ENCODE measurements at places on chromosomes 3 and 15.

- no peak for DNase-seq
These were observed 41.1 kb upstream of the TIPARP start for GRCh38 chr3:156633335-156633734.

- peak; percentile 27 for DNase-seq
These were observed 64.6 kb downstream of the EFL1 start for GRCh38 chr15:82197733-82198594.

- DNase-seq = no peak
These were observed 378.9 kb upstream of the ALCAM start for GRCh38 chr3:104987859-104988258.

DNA sequence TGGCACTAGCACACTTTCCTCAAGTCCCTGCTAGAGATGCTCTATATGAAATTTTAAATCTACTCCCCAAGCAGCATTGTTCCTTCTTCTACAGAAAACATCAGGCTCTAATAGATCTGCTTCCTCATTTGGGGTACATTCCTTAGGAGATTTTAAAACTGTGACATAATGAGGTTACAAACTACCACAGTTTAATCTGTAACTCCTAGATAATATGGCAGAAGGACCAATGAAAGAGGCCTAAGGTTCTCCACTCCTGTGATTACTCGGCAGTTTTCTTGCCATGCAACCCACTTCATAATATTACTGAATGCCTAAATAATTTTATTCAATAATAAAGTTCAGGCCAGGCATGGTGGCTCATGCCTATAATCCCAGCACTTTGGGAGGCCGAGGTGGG, 16.1 kb downstream of the ZNF106 start:
- DNase-seq = no peak

DNA sequence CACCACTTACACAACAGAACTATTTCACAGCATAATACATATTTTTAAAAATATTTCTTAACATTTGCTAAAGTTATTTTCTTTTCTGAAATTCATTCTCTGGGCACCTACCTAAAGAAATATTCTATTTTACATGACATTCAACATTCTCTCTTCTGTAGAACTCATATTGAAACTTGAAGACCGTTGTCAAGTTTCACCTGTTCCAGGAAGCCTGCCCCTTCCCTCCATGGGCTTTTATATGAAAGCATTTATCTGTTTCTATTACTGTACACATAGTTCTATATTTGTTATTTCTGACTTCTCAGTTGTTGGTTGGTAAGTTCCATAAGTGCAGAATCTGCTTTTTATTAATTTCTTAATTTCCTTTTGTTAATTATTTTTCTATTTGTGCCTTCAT, 204.3 kb upstream of the ALCAM start:
- no peak for DNase-seq

DNA sequence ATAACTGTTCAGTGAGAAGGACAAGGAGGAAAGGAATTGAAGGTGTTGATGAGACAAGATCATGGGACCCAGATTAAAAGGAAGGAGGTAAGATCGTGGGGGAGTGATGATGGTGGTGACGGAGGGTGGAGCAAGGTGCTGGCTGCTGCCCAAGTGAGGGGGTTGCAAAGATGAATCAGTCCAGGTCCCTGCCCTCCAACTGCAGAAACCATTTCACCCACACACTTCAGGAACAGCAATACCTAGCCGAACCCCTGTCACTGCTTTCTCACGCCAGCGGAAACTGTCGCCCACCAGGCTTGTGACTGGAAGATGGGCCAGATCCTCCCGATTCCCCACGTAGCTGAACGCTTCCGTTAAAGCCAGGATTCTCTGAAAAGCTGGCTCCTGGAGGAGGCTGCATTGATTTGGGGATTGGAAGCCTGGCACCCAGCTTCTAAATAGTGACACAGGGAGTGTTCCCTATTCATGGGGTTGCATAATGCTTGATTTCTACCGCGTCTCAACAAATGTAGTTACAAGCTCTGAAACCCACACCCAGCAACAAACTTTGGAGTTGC, 3.2 kb upstream of the LSG1 start:
- no peak for DNase-seq

DNA sequence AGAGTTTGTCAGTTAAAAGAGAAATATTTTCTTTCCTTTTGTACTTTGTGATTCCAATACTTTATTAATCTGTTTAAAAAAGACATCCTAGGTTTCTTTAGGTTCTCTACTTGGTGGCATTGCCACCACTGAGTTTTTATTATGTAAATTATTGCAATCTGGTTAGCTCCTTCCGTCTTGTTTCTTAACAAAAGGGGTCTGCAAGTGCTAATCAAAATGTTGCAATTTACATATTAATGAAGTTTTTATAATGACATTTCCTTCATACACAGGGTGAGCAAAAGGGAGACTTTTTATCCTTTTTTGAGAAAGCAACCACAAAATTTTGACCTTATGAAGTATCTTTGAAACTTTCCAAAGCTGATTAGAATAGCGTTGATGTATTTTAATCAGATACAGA, 1307.3 kb downstream of the ROBO2 start:
- no peak for DNase-seq

- no peak for DNase-seq
These were observed 827.6 kb upstream of the CFAP20DC start for GRCh38 chr3:59877263-59878037.

DNA sequence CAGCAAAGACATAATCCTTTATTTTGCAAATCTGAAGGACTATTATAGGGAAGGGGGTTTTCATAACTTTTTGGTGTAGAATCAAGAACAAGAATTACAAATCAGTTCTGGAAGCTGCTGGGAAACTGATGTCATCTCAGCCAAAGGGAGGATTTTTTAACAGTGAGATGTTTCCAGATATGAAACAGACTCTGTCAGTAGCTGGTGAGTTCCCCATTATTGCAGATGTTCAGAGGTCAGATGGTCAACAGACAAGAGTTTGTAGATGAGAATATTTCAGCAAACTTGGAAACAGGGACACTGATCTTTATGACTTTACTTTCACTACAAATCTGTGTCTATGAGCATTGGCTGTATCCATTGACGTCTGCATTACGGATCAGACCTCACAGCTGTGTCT, 71.9 kb upstream of the LPP start:
- no peak for DNase-seq

GRCh38 chr3:69368129-69368741, 17.7 kb downstream of the FRMD4B start:
- no peak for DNase-seq

GRCh38 chr15:59203008-59203407, 3.6 kb upstream of the LDHAL6B start:
- DNase-seq = no peak

DNA sequence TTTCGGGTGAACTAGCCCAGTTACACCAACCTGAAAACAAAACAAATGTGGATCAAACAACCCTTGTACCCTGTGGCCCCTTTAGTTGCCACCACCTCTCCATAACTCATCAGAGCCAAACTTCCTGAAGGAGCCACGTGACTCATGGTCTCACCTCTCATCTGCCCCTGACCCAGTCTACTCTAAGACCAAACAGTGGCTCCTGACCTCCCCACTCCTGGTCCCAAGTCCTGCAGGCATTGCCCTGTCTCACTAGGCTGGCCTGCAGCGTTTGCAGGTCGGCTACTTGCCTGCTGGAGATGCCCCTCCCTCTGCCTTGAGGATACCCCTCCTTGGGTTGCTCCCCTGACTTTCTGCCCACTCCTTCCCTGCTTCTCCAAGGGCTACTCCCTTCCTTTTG, 23.1 kb downstream of the SLC6A11 start:
- DNase-seq = no peak

GRCh38 chr3:131998027-131998426, 36.8 kb downstream of the CPNE4 start:
- DNase-seq = no peak

DNA sequence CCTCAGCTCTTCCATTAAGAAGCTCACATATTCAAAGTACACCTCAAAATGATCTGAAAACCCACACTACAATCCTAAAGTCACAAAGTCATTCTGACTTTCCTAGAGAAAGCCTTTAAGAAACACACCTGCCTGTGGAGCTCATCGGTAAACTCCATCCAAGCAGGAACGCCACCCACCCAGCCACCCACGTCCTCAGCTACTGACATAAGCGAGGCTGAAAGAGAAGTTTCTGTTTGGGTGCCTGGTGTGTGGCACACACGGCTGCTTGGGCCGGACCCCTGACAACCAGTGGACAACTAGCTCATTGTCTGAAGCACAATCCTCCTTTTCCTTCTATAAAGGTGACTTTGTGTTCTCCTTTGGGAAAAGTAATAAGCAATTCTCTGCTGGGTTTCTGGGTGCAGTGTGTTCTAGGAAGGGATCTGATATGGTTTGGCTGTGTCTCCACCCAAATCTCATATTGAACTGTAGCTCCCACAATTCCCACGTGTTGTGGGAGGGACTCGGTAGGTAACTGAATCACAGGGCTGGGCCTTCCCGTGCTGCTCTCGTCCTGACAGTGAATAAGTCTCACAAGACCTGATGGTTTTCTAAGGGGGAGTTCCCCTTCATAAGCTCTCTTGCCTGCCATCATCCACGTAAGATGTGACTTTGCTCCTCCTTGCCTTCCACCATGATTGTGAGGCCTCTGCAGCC, 26.1 kb downstream of the FAM174B start:
- no peak for DNase-seq

DNA sequence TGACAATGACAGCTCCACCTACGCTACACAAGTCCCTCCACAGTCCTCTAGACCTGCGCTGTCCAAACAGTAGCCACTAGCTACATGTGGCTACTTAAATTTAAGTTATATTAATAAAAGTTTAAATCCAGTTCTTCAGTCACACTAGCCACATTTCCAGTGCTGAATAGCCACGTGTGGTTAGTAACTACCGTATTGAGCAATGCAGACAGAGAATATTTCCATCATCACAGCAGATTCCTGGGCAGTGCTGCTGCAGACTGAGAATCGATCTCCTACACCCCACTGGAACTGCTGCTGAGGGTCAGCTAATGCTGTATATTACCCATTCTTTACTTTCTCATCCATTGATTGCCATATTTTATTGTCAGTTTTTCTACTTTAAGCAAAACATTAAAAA, 40.9 kb downstream of the HDC start:
- DNase-seq = no peak

DNA sequence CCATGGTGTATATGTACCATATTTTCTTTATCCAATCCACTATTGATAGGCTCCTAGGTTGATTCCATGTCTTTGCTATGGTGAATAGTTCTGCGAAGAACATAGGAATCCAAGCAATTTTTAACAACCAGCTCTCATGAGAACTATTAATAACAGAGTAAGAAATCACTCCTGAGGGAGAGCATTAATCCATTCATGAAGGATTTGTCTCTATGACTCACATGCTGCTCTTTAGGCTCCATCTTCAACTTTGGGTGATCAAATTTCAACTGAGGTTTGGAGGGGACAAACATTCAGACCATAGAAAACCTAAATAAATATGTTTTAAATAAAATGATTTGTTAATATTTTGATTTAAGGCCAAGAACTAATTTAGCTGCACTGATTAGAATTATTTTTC, 147.4 kb downstream of the NSUN3 start:
- DNase-seq = no peak

DNA sequence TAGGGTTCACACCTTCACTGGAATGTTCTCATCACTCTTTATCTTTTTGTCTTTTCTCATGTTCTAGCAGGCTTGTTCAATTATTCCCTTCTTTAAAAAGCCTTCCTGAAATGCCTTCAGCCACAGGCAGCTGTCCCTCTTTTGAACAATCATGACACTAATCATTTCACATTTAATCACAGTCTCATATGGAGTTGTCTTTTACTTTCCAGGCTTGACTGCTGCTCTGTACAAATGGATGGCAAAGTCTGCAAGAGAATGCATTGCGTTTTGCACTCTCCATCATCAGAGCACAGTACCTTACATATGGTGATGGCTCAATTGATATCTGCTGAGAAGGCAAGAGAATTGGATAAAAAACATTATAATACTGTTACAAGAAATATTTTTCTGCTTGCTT, 529.8 kb downstream of the DIPK2A start:
- no peak for DNase-seq

DNA sequence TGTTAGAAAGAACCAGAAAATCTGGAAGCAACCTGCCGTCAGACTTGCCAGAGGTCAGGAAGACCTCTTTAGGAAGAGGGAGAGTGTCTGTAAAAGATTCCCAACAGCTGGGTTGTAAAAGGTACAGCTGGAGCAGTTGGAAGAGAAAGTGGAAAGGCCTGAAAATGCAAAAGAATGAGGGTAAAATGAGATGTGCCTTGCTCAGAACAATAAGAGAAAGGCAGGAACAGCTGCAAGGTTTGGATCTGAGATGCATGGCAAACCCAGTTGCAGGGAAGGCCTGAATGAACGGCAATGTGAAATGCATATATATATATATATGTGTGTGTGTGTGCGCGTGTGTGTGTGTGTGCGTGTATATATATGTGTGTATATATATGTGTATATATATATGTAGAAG, 88.1 kb downstream of the ZIC1 start:
- DNase-seq = no peak

GRCh38 chr3:161093895-161094294, 11.3 kb downstream of the B3GALNT1 start:
- no peak for DNase-seq

- DNase-seq = no peak
These were observed 70.1 kb upstream of the RORA start for GRCh38 chr15:61299075-61299763.

DNA sequence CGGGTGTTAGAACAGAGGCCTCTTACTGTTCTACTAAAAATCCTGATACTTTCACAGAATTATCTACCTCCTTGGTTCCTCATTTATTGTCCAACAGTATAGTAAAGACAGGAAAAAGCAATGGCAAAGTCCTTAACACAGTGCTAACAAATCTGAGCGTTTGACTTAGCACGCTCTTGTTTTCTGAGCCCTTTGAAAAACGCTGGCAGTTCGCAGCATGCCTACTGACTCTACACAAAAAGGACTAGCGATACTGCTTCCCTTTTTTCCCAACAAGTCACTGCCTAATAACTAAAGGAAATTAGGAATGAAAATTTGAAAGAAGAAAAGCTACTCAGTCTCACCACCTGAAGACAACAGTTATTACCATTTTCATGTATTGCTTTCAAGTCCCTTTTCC, 34.8 kb upstream of the CEMIP start:
- DNase-seq = no peak

GRCh38 chr3:4748701-4749378, 230.4 kb upstream of the BHLHE40 start:
- no peak for DNase-seq

GRCh38 chr3:66344848-66345578, 124.2 kb downstream of the SLC25A26 start:
- no peak for DNase-seq

DNA sequence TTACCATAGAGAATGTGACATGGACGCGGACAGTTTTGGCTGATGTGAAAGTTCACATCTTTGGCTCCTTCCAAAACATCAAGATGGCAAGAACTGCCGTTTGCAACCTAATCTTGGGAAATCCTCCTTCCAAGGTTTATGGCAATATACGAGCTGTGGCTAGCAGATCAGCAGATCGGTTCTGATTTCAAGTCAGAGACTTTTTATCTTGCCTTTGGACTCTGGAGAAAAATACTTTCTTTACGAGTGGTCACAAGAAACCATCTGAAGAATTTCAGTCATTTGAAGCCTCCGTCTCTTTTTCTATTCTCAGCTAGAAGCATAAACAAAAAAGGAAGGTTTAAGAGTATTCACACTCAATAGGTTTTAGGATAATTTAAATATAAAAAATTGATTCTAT, 153.5 kb upstream of the MEIS2 start:
- no peak for DNase-seq

GRCh38 chr3:102443021-102443420, 8.2 kb downstream of the ZPLD1 start:
- DNase-seq = no peak
